T-helper 2 cell (primary cell): ENCODE measurements at places on chromosomes 6 and 20.

GRCh38 chr20:43389211-43389610, 68.5 kb upstream of the SRSF6 start:
- no peak for DNase-seq

DNA sequence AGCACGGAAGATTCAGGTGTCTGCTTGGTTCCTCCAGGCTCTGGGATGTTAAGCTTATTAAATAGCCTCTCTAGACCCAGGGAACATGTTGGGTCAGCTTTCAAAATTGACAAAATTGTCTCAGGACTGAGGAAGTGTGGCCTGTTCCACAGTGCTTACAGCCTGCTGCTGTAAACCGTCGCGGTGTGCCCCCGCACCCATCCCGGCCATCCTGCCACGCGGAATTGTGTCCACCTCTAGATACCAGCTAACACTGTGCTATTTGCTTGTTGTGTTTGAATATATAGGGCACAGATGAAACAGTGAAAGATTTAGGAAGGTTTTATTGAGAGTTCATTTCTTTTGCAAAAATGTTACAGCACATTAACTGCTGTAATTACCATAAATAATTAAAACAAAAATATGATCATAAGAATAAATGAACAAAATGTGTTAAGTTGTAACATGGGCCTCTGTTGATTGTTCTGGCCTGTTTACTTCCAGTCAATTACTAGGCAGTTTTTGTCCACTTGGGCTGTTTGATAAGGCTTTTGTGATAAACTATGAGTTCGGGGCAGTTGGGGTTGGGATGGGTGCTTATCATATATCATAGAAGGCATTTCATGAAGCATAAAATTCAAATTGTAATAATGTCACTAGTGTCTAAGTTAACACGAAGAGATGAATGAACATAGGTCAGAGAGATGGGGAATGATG, 77.4 kb downstream of the ARID1B start:
- DNase-seq = no peak

- no peak for DNase-seq
Measured at GRCh38 chr20:63961664-63962425, 5.6 kb upstream of the UCKL1 start.

GRCh38 chr20:3221398-3222226, 12.3 kb downstream of the ITPA start:
- no peak for DNase-seq

- no peak for DNase-seq
Measured at GRCh38 chr20:32589256-32589655, 4.1 kb upstream of the NOL4L start.

DNA sequence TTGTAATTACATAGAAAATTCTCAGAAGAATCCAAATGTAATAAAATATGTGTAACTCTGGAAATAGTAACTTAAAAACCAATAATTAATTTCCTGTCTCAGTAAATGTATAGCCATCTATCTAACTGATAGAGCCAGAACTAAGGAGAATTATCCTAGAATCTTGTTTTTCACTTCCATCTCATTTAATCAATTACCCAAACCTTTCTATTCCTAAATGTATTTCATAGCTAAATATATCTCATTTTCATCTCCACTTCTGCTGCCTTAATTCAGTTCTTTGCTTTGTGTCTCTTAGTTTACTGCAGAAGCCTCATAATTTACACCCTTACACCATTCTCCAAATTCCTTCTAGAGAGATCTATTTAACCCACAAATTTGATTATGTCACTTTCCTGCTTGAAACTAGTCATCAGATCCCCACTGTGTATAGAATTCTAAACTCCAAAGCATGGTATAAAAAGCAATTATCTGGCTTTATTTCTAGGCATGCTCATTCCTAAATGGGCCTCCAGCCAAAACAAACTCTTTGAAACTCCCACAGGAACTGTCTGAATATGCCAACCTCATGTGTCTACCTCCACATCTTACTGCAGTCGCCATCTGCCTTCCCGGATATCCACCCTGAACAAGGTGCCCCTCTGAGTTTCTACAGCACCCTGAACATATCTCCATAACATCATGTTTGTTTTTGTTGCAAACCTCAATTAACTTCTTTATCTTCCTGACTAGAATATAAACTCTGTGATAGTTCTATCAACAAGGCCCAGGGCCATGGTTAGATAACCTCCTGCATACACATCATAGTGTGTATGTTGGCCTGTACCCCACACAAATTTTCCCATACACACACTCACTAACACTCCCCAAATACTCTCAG, 70.5 kb upstream of the ADTRP start:
- no peak for DNase-seq

GRCh38 chr6:31081872-31082271, 30.5 kb downstream of the C6orf15 start:
- no peak for DNase-seq

- DNase-seq = no peak
Measured at GRCh38 chr20:40663991-40664880, 24.8 kb downstream of the MAFB start.

GRCh38 chr6:169487579-169488436, 214.0 kb downstream of the WDR27 start:
- DNase-seq = no peak

DNA sequence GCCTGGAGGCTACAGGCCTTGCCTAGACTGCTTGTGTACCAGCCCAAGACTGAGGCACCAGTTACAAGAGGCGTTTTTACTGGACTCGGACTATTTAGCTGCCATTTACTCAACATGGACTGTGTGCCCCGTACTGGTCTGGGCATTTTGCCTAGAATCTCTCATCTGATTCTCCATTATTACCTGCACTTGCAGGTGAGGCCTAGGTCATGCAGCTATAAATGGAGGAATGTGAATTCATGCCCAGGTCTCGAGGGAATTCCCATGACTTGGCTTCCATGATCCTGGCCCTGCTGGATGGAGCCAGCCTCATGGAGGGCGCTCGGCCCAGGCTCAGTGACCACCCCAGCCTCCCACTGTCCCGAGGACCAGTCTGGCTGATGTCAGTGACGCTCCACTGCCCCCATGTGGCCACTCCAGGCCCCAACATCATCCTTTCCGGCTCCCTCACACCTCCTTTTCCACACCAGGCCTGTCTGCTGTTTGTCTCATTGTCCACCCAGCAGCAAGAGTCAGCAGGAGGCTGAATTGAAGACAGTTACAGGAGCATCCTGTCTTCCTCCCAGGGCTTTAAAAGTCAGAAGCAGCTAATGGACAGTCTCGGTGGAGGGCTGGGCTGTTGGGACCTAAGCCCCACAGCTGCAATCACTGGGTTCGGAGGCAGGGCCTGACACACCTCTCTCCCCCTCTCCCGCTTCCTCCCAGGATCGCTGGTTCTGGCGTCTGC, 8.7 kb downstream of the MMP24OS start:
- no peak for DNase-seq

DNA sequence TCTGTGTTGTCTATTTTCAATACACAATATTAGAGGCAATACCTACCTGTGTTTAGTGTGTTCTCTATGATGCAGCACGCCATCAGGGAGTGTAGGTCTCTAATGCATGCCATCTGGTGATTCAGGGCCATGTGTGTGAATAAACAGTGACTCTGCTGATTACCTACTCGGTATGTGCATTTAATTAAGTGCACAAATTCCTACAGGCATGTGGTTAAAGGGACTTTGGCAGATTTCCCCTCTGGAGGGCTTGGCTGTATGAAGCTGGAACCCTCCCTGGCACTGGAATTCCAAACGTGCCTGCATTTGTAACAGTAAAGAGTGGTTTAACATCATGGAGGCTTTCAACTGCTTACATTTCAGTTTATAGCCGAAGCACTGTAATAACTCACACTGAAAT, 401.5 kb upstream of the SASH1 start:
- DNase-seq = no peak

GRCh38 chr6:34610819-34611477, 54.8 kb upstream of the SPDEF start:
- DNase-seq = no peak

DNA sequence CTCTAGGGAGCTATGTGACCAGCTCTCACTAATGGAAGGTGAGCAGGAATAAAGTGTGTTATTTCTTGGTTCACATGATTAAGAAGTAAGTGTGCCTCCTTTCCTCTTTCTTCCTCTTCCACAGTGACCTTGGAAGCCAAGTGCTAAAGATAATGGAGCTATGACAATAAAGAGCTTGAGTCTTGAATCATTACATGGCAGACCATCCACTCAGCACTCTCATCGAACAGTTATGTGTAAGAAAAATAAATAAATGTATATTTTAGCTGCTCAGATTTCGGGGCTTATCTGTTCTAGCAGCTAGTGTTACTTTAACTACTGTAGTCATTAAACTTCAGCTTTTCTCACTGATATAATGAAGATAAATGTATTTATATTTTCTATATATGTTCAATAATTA, 72.9 kb downstream of the HDGFL1 start:
- DNase-seq = no peak

DNA sequence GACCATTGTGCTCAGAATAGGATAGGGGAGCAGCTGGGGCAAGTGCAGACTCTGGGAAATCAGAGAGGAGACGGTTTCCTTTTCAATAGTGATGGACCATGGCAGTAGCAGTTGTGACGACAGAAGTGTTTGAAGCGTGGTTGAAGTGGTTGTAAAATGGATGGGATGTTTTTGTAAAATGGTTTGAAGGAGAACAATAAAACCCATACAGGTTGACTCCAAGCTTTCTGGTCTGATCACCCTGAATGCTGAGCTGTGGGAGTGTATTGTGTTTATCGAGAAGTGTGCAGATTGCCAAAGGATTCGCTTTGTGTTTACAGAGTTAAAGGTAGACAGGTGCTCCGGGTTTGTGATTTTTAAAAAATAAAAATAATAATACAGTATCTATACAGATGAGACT, 255.2 kb upstream of the SULF2 start:
- DNase-seq = no peak

GRCh38 chr20:39752262-39752876, 790.2 kb downstream of the DHX35 start:
- DNase-seq = no peak

GRCh38 chr20:20593447-20594170, 118.8 kb downstream of the RALGAPA2 start:
- DNase-seq = no peak

GRCh38 chr20:35506872-35507638, 22.4 kb downstream of the C20orf173 start:
- no peak for DNase-seq

- peak; percentile 47 for DNase-seq
Measured at GRCh38 chr6:28137505-28137981, 4.1 kb upstream of the ZKSCAN8 start.

GRCh38 chr6:130843575-130844320, 16.5 kb downstream of the SMLR1 start:
- DNase-seq = peak; percentile 62

- DNase-seq = no peak
Measured at GRCh38 chr20:32443386-32443974, 85.3 kb downstream of the ASXL1 start.
